Hindlimb muscle (tissue), 1 donor: ENCODE measurements at places on chromosomes 4 and X. TPM values are rescaled to one million over a fixed set of nuclear protein-coding genes. Genes with fewer than 3 reads are reported as not detected.

The PDZD4 gene
- 2.4 TPM for polyA plus RNA-seq

The RNF150 gene
- 42.4 TPM for polyA plus RNA-seq

The SH2D1A gene
- polyA plus RNA-seq = 0.19 TPM

DNA sequence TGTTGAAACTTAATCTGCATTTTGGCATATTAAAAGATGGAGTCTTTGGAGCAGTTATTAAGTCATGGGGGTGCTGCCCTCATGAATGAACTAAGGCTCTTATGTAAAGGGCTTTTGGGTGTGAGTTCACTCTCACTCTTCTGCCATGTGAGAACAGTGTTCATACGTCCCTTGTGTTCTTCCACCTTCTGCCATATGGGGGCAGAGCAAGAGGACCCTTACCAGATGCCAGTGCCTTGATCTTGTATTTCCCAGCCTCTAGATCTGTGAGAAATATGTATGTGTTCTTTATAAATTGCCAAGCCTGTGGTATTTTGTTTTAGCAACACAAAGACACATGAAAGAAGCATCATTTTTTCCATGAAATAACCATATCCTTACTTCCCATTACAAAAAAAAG, 213.9 kb downstream of the SPOCK3 start:
- DNase-seq = no peak

DNA sequence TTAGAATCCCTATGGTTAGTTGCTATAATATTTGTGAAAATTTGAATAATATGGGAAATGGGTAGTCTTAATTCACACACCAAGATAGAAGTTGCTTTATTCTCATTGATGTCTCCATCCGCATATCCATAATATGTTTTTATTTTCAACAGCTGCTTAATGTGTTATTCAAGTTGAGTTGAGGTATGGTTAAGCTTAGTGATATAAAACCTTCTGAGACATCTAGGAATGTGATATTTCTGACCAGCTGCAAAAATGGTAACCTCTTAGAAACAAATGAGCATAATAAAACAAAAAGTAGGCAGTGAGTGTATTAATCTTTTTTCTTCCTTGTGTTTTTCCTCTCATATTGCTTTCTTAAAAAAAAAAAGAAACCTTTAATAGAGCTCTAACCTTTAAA, 172.9 kb downstream of the TENM3 start:
- no peak for DNase-seq

DNA sequence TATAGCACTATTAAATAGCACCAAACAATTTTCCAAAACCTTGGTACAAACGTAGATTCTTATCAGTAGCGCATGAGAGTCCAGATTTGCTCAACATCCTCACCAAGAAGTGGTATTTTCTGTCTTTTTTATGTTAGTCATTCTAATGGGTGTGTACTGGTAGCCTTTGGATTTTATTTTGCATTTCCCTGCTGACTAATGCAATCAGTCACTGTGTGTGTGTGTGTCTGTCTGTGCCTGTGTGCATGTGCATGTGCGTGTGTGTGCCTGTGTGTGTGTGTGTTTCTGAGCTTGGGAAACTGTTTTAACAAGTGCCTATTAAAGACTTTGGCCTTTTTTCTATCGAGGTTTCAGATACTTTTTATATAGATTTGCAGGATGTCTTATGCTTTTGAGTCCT, 82.2 kb upstream of the MAGEA10 start:
- no peak for DNase-seq

- DNase-seq = no peak
These were observed 23.9 kb upstream of the CXCL13 start for GRCh38 chr4:77581724-77582123.

DNA sequence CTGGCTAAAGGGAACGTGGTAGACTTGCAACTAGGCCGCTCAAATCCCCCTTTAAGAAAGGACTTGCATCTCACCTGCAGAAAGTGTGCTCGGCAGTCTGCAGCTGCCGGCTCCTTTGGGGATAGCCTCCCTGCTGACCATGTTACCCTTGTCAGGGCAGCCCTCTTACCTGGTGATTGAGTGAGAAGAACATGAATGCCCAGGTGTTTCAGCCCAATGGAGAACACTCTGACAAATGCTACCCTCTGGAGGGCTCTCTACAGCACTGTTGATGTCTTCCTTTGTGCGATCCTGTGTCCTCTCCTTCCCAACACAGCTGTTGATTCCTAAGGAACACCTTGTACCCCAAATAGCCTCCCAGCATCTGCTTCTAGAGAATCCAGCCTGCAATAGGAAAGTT, 178.7 kb upstream of the LDB2 start:
- no peak for DNase-seq
